Myocyte (in vitro differentiated cells): ENCODE measurements at places on chromosomes 2 and 18.
A peak's percentile ranks its signal among the peaks of the same experiment; 100 is the strongest.

DNA sequence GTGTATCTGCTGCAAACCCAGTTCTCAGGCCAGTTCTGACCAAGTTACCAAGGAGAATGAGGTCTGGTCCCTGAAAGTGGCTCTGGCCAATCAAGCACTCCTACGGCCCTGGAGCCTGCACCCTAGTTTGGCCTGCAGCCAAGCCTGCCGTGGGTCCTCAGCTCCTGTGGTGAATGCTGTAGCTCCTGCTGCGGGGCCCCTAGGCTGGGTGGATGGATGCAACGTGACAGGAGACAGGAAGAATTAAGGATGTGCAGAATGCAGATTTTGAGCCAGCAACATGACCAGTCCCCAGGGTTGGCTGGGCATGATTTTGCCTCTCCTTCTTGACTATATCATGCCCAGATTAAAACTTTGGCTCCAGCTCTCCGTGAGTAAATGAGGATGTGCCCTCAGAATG, 97.2 kb downstream of the SMAD7 start:
- DNase-seq: no peak

DNA sequence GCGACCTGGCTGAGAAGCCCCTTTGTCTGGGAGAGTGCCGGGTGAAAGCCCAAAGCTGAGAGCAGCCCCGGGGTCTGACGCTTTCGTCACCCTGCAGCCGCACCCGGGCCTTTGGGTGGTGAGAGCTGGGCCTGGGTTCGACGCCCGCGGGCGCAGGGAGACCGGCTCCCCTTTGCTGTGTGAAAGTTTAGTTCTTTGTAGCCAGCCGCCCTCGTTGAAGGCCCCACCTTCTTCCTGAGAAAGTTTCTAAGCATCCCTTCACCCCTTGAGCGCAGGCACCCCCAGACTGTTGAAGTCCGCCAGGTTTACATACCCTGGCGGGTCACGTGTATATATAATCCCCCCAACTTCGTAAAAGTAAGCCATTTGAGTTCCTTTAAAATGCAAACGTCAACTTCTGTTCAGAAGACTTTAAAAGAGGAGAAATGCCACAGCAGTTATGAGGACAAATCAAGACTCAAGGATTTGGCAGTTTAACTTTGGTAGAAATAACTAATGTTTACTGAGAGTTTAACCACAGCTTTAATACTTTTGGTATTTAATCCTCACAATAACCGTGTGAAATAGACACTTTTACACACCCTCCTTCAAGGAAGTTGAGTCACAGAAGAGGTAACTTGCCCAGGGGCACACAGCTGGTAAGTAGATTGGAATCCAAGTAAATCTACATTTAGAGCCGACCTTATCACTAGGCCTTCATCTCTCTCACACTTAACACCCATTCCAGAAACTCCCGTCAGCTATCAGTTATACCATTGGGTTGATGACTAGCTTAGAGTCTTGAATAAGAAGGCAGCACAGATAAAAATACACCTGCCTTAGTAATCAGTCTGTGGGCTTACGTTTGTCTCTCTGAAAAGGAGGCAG, 1.1 kb upstream of the MBOAT2 start:
- DNase-seq: no peak

GRCh38 chr2:111919365-111919764, 21.0 kb downstream of the MERTK start:
- no peak for DNase-seq

GRCh38 chr2:190173392-190173791, 110.9 kb upstream of the MSTN start:
- no peak for DNase-seq

DNA sequence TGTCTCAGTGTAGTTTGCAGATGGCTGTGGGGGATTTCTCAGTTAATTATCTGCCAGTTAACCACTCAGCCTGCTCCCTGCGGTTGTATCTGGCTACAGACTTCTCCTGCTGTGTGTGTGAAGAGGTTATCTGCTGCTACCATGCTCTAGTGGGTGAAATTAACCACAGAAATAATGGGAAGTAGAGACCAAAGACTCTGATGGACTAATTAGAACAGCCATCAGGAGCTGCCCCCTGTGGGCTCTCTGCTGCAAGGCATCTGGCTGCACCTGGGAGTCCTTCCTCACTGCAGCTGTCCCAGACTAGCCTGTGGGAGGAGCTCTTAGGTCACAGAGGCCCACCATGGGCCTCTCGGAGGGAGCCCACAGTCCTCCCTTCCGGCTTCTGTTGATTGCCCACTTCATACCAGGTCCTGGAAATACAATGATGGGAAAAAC, 66.6 kb downstream of the CTIF start:
- DNase-seq: peak; percentile 56

DNA sequence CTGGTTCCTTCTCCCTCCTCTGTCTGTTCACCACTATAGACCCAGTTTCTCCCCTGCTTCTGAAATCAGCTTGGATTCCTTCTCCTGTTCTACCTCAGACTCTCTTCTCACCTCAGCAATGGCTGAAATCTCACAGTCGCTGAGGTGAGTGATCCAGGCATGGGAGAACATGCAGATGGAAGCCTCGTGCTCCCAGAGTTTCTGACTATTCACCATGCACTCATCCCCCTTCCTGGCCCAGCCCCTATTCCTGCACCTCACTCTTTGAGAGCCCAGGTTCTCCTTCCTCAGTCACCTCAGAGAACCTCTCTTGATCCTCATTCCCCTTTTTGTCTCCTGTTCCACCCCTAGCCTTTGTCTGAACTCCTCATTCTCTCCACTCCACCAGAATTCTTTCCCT, 78.5 kb downstream of the SPTBN1 start:
- DNase-seq: no peak

GRCh38 chr18:56508370-56509036, 129.9 kb downstream of the TXNL1 start:
- no peak for DNase-seq

DNA sequence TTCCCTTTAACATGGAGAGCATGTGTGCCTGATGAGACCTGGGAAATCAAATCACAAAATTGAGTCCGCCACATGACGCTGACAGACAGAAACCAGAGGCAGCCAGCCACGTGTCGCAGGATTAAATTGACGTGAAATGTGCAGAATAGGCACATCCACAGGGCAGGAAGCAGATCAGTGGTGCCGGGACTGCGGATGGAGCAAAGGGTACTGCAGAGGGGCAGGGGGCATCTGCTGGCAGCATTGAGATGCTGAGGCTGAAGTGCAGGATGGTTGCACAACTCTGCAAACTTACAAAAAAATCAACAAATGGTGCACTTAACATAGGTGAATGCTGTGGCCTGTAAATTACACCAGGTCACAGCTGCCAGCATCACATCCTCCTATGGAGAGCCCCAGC, 48.2 kb upstream of the TUBA3E start:
- DNase-seq: no peak

GRCh38 chr2:70927641-70928040, 8.1 kb upstream of the ATP6V1B1 start:
- DNase-seq: no peak

DNA sequence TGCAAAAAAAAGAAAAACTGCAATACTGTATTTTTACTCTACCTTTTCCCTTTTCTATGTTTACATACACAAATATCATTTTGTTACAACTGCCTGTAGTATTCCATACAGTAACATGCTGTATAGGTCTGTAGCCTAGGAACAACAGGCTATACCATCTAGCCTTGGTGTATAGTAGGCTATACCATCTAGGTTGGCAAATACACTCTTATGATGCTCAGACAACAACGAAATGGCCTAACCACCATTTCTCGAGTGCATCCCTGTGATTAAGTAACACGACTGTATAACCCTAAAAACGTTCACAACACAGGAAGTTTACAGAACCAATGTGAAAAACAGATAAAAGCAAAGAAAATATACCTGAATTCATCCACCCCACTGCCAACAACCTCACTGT, 64.0 kb downstream of the MEMO1 start:
- no peak for DNase-seq

GRCh38 chr2:127943186-127943585, 57.4 kb upstream of the AMMECR1L start:
- no peak for DNase-seq

DNA sequence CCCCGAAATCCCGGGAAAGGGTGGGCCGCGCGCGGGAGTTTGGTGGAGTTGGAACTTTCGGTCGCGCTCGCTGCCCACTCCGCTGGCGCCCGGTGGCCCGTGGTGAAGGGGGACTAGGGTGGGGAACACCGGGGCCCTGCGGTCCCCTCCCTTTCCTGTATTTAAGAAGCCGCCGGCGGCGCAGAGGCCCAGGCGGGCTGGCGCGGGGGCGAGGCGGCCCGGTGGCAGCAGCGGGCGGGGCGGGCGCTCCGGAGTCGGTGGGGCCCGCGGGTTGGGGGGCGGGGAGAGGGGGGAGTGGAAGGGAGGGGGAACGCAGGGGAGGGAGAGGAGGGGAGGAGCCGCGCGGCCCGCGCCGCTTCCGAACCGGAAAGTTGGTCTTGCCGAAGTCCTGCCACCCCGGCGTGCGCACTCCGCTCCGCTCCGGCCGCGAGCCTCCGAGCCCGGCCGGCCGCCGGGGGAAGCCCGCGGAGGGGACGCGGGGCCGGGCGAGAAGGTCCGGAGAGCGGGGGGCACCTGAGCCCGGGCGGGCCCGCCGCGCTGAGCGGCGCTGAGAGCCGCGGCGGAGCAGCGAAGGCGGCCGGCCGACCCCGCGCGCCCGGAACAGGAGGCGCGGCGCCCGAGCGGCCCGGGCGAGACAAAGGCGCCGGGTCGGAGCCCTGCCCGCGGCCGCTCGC, 425 bp upstream of the SALL3 start:
- DNase-seq: no peak

GRCh38 chr18:78687736-78688135, 291.9 kb upstream of the SALL3 start:
- DNase-seq: no peak

- peak; percentile 88 for DNase-seq
Observed at GRCh38 chr2:160209516-160209856, 9.4 kb upstream of the ITGB6 start.

GRCh38 chr2:240836781-240837467, 16.9 kb upstream of the KIF1A start:
- peak; percentile 85 for DNase-seq

- DNase-seq: no peak
Observed at GRCh38 chr2:8657423-8658062, 24.3 kb upstream of the ID2 start.

DNA sequence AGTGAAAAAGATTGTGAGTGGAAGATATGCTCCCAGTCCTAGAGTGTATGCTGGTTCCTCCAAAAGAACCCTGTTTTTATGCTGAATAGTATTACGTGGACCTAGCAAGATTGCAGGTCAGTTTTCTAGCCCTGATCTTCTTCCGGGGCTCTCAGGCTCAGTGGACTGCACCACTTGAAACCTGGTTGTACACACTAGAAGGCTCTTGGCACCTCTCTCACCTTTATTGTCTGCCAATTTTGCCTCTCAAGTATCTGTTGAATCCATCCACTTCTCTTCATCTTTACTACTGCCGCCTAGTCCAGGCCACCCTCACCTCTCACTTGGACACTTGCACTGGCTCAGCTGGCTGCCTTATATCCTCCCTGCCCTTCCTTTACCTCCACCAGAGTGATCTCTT, 16.8 kb downstream of the TTC39C start:
- DNase-seq: no peak

GRCh38 chr2:226712941-226713340, 86.7 kb downstream of the IRS1 start:
- no peak for DNase-seq

GRCh38 chr2:223729781-223730180, 107.6 kb downstream of the AP1S3 start:
- DNase-seq: no peak

DNA sequence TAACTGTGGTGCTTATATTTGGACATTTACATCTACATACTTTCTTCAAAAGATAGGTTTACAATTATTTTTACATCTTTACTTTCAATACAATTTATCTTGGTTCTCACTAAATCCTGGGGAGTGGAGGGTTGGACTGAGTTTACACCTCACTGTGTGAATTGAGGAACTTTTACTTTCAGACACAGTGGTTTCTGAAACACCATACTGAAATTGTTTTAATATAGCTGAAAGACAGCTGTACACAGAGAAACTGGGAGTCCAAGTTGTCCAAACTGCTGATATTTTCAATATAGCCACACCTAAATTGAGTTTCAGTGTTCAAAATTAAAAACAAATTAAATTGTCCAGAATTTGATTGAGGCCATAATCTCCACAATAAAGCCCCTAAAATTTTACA, 16.8 kb downstream of the KCNH7 start:
- no peak for DNase-seq

- no peak for DNase-seq
Observed at GRCh38 chr2:49933711-49934110, 779.4 kb upstream of the FSHR start.

- DNase-seq: no peak
Observed at GRCh38 chr18:57801325-57801724, 1.8 kb downstream of the ATP8B1 start.

DNA sequence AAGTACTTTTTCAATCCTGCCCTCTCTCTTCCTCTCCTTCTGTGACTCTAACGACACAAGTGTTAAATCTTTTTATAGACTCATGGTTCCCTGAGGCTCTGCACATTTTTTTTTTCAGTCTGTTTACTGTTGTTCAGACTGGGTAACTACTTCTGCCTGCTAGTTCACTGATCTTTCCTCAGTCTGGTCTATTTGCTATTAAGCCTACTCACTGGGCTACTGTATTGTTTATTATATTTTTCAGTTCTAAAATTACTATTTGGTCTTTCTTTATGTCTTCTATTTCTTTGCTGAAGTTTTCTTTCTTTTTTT, 21.3 kb downstream of the PPP3R1 start:
- DNase-seq: peak; percentile 31

- no peak for DNase-seq
Observed at GRCh38 chr2:168157926-168158325, 89.5 kb downstream of the STK39 start.
